ENCODE measurements at places on chromosomes 5 and 9. TPM values are rescaled to one million over a fixed set of nuclear protein-coding genes. Genes with fewer than 3 reads are reported as not detected.

The SELENOP gene
- 0.40 TPM for total RNA-seq

The TEK gene
- 100 TPM for total RNA-seq

The ABO gene
- not detected for total RNA-seq

The GMCL2 gene
- not detected for total RNA-seq

The SLC34A1 gene
- not detected for total RNA-seq

The PCA3 gene
- 1.2 TPM for total RNA-seq

- no peak for DNase-seq
These were observed at the start of gene B4GALT7 for GRCh38 chr5:177599731-177600507. Gene B4GALT7 (plus strand): TSS chr5:177600132. CDS start chr5:177600211, 79 bp downstream.

- DNase-seq, result no peak
These were observed at the start of gene PTGES for GRCh38 chr9:129752900-129753729. Gene PTGES (minus strand): TSS chr9:129753042. CDS start chr9:129753012, 30 bp downstream.

DNA sequence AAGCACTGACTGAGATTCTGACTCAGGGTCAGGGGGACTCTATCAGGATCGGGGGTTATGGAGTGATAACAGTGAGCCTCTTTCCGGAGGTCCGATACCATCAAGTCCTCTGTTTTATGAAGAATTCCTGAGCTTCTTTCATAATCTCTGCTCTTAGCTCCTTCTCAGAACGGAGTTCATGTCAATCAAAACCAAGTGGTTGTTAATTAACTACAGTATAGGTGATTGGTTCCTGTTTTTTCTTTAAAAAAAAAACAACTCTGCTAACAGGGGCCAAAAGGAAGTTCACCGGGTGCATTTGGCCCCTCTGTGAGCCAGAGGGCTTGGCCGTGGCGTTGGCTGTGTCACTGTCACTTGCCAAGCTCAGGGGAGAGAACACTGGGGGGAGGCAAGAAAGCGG, 4.0 kb downstream of the GFI1B start:
- no peak for DNase-seq

DNA sequence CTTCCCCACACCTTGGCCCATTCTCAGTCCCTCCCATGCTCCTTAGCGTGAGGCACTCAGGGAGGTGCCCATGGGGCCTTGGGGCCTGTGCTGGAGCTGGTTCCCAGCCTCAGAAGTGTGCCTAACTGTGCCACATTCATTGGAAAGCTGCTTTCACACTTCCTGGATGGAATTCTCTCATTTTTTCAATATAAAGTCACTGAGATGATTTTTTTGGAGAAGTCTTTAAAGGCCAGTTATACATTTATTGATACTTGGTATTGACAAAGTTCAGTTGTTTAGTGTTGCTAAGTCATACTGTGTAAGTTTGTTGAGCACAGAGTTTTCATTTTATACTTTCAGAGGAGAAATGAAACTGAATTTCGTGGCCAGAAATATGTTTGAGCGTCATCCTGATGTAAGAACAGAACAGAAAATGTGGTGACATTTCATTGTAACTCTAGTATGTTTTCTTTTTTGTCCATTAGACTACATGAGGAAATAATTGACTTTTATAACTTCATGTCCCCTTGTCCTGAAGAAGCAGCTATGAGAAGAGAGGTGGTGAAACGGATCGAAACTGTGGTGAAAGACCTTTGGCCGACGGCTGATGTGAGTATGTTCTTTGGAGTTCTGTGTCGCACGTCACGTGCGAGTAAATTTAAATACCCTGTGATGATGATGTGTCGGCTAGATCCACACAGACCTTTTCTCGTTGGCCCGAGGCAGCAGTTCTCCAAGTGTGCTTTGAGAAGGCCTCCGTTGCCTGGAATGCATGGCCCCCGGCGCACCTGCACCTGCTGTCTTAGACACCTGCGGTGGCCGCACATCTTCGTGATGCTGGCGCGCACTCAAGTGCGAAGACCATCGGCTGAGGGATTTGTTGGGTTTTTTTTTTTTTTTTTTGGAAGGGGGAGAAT, 24.1 kb downstream of the TENT4A start:
- no peak for DNase-seq

GRCh38 chr5:164475339-164475977, 970.0 kb downstream of the MAT2B start:
- peak; percentile 15 for DNase-seq

DNA sequence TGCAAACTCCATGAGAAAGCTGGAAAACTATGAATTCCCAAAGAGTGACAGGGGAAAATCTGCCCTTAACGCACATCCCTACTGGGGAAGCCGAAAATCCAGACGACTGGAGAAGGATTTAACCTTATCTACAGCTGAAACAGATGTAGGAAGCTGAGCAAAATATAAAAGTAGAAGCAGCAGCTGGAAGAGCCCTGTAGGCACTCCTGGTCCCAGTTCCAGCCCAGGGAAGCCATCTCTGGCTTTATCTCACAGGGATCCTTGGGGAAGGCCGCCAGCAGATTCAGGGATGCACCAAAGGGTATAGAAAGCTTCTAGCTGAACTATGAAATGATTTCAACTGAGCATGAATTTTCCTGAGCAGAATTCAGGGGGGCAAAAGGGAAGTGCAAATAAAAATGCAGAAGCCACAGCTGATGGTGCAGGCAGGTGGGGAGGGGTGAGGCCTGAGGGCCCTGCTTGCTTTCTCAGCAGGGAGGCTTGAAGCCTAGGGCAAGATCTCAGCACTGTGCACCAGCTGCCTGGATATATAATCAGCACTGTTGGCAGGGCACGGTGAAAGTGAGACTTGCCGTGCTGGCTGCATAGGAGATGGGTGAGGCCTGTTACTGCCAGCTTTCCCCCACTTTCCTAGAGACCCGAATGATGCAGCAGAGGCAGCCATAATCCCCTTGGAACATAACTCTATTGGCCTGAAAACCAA, 2019.5 kb upstream of the NUDT12 start:
- DNase-seq, result no peak

- DNase-seq, result no peak
These were observed 30.4 kb upstream of the NOTCH1 start for GRCh38 chr9:136576269-136576626.
